ENCODE measurements at places on chromosomes 3 and 15.

GRCh38 chr3:6528951-6529350 is 332.0 kb upstream of the GRM7 start:
- no peak for DNase-seq

GRCh38 chr15:45167631-45168205 is 20.0 kb downstream of the SHF start:
- no peak for DNase-seq

- DNase-seq: no peak
Observed at GRCh38 chr15:92864127-92864814, 35.9 kb upstream of the CHD2 start.

GRCh38 chr3:16480861-16481545 is 32.5 kb downstream of the RFTN1 start:
- DNase-seq: peak; percentile 77
